ENCODE measurements at places on chromosomes 12 and 14.

GRCh38 chr12:46946137-46946536, 120.3 kb upstream of the SLC38A4 start:
- DNase-seq, result no peak
- H3K27ac ChIP-seq, result no peak overlapping the region
- no peak overlapping the region for H3K4me3 ChIP-seq

DNA sequence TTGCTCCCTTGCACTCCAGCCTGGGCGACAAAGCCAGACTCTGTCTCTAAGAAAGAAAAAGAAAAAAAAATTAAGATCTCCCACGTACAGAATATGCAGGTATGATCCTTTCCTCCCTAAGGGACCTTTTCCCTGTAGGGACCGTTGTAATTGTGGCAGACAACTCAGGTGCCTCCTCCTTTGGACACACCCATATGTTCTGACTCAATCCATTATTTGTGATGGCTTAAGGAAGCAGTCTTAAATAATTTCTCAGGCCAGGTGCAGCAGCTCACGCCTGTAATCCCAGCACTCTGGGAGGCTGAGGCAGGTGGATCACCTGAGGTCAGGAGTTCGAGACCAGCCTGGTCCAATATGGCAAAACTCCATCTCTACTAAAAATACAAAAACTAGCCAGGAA, 53.1 kb downstream of the TMCC3 start:
- H3K4me1 ChIP-seq, result no peaks in the 10 kb centered on the region
- H3K27ac ChIP-seq, result no peak overlapping the region
- H3K27me3 ChIP-seq, result no peaks in the 10 kb centered on the region
- DNase-seq, result no peak
- H3K36me3 ChIP-seq, result no peaks in the 10 kb centered on the region

DNA sequence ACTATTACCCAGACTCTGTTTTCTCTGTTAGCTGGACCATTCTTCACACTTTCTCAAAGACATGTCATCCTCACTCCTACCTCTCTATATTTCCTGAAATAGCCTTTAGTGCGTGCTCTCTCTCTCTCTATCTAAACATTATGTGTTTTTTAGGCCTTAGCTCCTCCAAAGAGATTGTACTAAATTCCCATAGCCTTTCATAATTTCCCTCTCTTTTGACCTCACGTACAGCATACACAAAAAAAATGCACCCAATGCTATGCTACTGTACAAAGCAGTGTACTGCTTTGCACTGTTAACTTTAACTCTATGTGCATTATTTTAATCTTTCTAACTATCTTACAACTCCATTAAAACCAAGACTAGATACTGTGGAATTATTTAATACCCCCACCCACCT, 288.4 kb downstream of the DAD1 start:
- H3K4me1 ChIP-seq, result no peaks in the 10 kb centered on the region
- H3K27me3 ChIP-seq, result no peaks in the 10 kb centered on the region
- H3K27ac ChIP-seq, result no peak overlapping the region
- DNase-seq, result no peak
- H3K36me3 ChIP-seq, result no peaks in the 10 kb centered on the region

DNA sequence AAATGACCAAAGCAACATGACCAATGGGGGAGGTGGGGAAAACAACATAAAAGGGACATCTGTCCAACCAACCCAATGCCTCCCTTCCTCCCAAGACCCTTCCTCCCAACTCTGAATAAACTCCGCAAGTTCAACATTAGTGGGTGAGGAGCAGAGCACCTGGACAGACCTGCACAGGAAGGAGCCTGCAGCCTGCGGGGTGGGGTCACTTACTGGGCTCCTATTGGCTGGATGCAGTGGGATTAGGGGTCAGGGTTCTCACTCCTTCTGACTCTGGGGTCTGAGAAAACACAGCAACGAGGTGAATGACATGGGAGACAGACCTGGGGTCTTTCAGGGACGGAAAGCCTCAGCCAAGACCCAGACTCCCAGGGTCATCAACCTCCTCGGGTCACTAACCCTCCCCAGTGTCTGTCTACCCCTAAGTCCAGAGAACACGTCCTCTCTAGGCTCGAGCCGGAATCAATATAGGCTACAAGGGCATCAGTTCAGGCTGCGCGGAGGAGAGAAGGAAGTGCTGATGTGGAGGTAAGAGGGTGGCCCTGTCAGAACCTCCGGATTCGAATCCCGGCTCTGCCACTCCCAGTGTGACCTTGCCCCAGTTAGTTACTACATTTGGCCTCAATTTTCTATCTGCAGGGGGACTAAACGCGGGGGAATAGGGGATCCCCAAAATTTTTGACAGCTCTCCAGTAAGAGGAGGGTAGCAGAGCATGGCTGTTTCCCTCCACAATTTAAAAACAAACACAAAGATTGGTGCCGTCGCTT, 860 bp downstream of the NDRG2 start:
- no peak for DNase-seq
- H3K4me1 ChIP-seq, result peaks cover 5% of the 10 kb centered on the region
- H3K27ac ChIP-seq, result peak overlapping the region; percentile 99
- peak overlapping the region; percentile 96 for H3K4me3 ChIP-seq
- H3K27me3 ChIP-seq, result no peaks in the 10 kb centered on the region

DNA sequence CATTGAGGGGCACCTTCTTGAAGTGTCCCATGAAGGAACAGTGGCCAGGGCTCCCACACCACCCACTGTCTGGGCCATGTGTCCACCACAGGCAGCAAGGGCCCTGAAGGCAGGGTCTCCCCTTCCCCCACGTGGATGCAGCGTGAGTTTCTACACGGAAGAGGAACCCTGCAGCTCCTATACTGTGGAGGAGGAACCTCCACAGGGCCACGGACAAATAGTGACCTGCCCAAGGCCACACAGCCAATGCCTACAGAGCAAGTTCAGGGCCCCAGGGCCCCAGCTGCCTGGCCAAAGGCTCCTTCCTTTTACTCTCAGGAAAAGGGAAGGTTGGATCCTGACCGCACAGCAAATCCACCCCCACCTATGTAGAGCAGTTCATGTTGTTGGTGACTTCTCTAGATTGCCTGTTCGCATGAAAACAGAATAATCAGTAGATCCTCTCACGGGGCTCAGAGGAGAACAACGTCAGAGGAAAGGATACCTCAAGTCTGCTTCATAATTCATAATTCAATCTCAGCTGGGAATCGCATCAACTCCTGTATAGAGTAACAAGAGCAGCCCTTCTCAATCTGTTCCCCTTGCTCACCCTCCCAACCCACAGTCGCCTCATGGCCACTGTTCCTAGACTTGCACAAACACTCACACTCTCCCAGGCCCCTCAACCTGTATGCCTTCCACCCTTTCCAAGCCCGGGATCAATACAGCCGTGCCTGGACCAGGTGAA, 11.1 kb upstream of the KRT73 start:
- no peak overlapping the region for H3K27ac ChIP-seq
- H3K27me3 ChIP-seq, result no peaks in the 10 kb centered on the region
- no peak for DNase-seq
- H3K36me3 ChIP-seq, result no peaks in the 10 kb centered on the region
- no peaks in the 10 kb centered on the region for H3K4me1 ChIP-seq

- H3K4me3 ChIP-seq, result no peak overlapping the region
- no peaks in the 10 kb centered on the region for H3K4me1 ChIP-seq
- no peaks in the 10 kb centered on the region for H3K36me3 ChIP-seq
- no peak for DNase-seq
Measured at GRCh38 chr14:80427101-80427500, 215.8 kb upstream of the DIO2 start.

DNA sequence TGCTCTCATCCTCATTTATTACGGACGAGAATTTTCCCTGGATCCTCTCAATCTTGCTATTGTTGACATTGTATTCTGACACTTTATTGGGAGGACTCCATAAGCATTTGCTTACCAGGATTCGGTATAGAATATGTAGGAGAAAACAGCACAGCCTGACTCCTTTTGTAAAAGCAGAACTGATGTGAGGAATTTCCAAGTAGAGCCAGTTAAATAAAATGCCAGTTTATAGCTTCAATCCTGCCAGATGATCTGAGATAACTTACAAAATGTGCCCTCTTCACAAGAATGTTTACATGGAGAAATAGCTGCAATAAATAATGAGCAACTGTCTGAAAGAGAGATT, 332.9 kb upstream of the PRICKLE1 start:
- no peaks in the 10 kb centered on the region for H3K36me3 ChIP-seq
- H3K4me3 ChIP-seq, result no peak overlapping the region
- peak overlapping the region; percentile 34 for H3K27ac ChIP-seq
- H3K27me3 ChIP-seq, result no peaks in the 10 kb centered on the region
- H3K4me1 ChIP-seq, result peaks cover 4% of the 10 kb centered on the region

GRCh38 chr12:47828976-47829482, 9.3 kb upstream of the HDAC7 start:
- peaks cover 6% of the 10 kb centered on the region for H3K4me1 ChIP-seq
- DNase-seq, result peak; percentile 92
- no peaks in the 10 kb centered on the region for H3K27me3 ChIP-seq
- peak overlapping the region; percentile 99 for H3K27ac ChIP-seq
- no peak overlapping the region for H3K4me3 ChIP-seq

GRCh38 chr14:37270629-37271028, 72.9 kb downstream of the MIPOL1 start:
- H3K36me3 ChIP-seq, result no peaks in the 10 kb centered on the region
- no peak overlapping the region for H3K4me3 ChIP-seq
- no peaks in the 10 kb centered on the region for H3K27me3 ChIP-seq
- no peak overlapping the region for H3K27ac ChIP-seq
- H3K4me1 ChIP-seq, result no peaks in the 10 kb centered on the region
- no peak for DNase-seq

DNA sequence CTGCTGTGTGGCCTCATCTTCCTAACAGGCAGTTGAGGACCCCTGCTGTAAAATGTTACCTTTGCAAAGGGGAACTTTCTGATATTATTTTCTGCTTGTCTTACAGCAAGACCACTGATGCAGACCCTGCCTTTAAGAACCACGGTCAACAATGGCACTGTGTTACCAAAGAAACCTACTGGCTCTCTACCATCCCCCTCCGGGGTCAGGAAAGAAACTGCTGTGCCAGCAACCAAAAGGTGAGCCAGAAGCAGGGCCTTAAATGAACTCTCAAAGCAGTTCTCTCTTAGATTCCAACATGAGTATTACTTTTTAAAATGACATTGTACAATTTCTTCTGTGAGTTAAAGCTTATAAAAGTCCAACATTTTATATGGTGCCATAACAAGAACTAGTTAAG, 72.2 kb downstream of the EML1 start:
- DNase-seq, result no peak
- no peak overlapping the region for H3K4me3 ChIP-seq
- H3K27me3 ChIP-seq, result no peaks in the 10 kb centered on the region
- H3K4me1 ChIP-seq, result no peaks in the 10 kb centered on the region

GRCh38 chr14:38561657-38562056, 305.8 kb upstream of the CLEC14A start:
- no peak overlapping the region for H3K27ac ChIP-seq
- no peaks in the 10 kb centered on the region for H3K36me3 ChIP-seq
- H3K4me1 ChIP-seq, result no peaks in the 10 kb centered on the region
- H3K27me3 ChIP-seq, result no peaks in the 10 kb centered on the region

DNA sequence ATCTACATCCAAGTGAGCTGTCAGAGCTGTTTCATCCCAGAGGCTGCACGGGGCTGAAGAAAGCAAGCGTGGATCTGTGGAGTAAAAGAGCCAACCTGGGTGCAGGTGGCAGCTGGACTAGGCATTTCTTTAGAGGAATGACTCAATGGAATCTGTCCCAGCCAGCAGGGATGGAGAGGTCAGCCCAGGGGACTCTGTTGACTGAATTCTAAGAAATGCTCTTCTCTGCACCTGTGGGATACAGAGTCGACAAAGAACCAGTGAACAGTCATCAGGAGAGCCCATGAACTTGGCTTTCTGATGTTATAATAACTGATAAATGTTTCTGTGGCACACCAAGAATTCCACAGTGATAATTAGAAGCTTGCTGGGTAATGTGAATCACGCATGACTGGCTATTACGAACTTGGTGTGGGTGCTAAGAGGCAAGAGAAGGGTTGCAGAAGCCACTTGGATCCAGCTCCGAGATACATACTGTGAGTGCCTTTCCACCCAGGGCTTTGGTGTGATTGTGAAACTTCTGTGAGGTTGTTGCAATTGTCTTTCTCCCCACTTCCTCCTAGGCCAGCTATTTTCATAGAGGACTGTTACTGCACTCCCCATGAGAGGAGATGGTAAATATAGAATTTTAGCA, 16.2 kb downstream of the PYGL start:
- no peaks in the 10 kb centered on the region for H3K36me3 ChIP-seq
- H3K27me3 ChIP-seq, result no peaks in the 10 kb centered on the region
- no peak overlapping the region for H3K27ac ChIP-seq
- no peaks in the 10 kb centered on the region for H3K4me1 ChIP-seq
- DNase-seq, result no peak
